ENCODE measurements at places on chromosomes 11 and 22. TPM values are rescaled to one million over a fixed set of nuclear protein-coding genes. Genes with fewer than 3 reads are reported as not detected.

OR2AT4 gene
- polyA plus RNA-seq = not detected

CCDC116 gene
- not detected for polyA plus RNA-seq

GAL gene
- not detected for polyA plus RNA-seq

DAGLA gene
- 1.8 TPM for polyA plus RNA-seq

PATE2 gene
- polyA plus RNA-seq = not detected

LRP4 gene
- 2.4 TPM for polyA plus RNA-seq

APOBEC3A gene
- 9.0 TPM for polyA plus RNA-seq

ST14 gene
- 51.7 TPM for polyA plus RNA-seq

SELENOM gene
- polyA plus RNA-seq = 192 TPM

MMP7 gene
- polyA plus RNA-seq = 11.8 TPM

SLC25A22 gene
- 26.4 TPM for polyA plus RNA-seq

CECR2 gene
- polyA plus RNA-seq = 0.39 TPM

MAJIN gene
- not detected for polyA plus RNA-seq

PGA3 gene
- polyA plus RNA-seq = 0.06 TPM

SAA4 gene
- not detected for polyA plus RNA-seq

QSER1 gene
- 3.5 TPM for polyA plus RNA-seq

FBLN1 gene
- 43.6 TPM for polyA plus RNA-seq

TENM4 gene
- 0.23 TPM for polyA plus RNA-seq
